CD4-positive, alpha-beta T cell treated with Interleukin-17A for 4 hours (primary cell): ENCODE measurements at places on chromosomes 3 and 15.

DNA sequence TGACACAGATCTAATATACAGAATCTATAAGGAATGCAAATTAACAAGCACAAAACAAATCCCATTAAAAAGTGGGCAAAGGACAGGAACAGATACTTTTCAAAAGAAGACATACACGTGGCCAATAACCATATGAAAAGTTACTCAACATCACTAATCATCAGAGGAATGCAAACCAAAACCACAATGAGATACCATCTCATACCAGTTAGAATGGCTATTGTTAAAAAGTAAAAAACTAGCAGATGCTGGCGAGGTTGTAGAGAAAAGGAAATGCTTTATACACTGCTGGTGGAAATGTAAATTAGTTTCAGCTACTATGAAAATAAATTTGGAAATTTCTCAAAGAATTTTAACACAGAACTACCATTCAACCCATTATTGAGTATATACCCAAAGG is 50.7 kb downstream of the ADAMTS17 start:
- DNase-seq = no peak

GRCh38 chr3:171459137-171459941 is 866 bp downstream of the TNIK start:
- peak; percentile 64 for DNase-seq

DNA sequence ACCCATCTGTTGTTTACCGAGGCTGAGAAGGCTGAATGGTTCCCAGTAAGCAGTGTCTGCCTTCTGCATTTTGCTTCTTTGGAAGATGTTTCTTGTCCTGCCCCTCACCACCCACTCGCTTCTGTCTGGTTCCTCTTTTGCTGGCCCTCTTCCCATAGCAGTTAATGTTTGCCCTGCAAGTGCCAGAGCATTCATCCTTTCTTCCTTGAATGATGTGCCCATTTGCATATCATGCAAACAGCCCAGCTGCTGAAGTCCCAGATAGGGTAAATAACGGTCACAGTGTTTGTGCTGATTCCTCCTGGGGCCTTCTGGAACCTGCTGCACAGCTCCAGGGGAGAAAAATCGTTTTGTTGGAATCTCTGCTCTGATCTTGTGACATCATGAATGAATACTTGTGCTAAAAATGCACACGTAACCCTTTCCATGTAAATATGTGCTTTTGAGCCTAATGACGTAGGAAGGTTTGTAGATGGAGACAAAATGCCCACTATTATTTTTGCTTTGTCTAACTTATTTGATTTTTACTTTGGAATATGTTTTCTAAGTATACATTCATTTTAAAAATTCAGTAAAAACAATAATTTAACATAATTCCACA is 381.0 kb downstream of the SOX2 start:
- DNase-seq = no peak

GRCh38 chr15:73575636-73576247 is 57.4 kb downstream of the NPTN start:
- DNase-seq = no peak

DNA sequence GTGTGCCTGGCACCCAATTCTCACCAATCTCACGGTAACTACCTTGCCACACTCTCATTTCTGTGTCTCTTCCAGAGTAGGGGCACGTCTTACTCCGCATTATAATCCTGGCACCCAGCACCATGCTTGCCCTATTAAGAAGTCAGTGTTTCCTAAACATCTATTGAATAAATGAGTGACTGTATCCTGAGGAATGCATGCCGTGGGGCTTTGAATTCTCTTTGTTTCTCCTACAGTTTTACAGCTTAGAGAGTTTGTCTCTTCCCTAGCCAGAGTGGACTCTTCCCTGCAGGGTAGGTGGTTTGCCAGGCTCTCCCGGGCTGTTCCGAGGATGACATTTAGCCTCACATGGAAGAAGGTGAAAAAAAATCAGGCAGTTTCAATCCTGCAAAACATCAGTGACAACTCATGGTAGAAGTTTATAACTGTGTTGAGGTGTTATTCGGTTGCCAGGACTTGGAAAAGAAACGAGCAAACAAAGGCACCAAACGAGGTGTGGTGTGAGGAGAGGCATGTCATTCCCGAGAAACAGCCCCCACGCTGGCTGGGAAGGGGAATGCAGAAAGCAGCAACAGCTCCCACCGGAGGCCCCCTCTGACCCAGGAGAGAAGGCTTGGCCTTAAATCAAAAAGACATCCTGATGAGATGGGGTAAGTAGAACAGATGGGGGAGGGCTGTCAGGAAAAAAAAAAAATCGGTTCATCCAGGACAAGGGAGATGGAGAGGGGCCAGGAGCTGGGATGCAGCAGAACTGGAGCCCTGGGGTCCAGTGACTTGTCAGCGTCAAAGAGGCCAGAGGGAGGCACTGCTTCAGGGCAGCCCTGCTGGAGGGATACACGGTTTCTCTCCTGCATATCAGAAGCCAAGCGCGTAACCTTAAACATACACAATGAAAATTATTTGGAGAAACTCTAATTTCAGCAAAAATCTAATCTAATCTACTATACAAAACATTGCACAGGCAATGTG is 168.4 kb upstream of the ARRDC4 start:
- DNase-seq = no peak

GRCh38 chr3:9951126-9951525 is 1.1 kb downstream of the PRRT3 start:
- DNase-seq = peak; percentile 17
